CD4-positive, alpha-beta T cell (primary cell): ENCODE measurements at places on chromosomes 7 and 10.

- H3K36me3 ChIP-seq: peaks cover 23% of the 10 kb centered on the region
- peak; percentile 66 for DNase-seq
- H3K4me1 ChIP-seq: peaks cover 70% of the 10 kb centered on the region
- H3K4me3 ChIP-seq: peak within 1 kb of the TSS; percentile 91
- H3K27me3 ChIP-seq: no peaks in the 10 kb centered on the region
Measured at GRCh38 chr10:133276435-133277201, at the start of gene ADAM8. ADAM8 (minus strand) TSS chr10:133276868; CDS start chr10:133276817, 51 bp downstream.

DNA sequence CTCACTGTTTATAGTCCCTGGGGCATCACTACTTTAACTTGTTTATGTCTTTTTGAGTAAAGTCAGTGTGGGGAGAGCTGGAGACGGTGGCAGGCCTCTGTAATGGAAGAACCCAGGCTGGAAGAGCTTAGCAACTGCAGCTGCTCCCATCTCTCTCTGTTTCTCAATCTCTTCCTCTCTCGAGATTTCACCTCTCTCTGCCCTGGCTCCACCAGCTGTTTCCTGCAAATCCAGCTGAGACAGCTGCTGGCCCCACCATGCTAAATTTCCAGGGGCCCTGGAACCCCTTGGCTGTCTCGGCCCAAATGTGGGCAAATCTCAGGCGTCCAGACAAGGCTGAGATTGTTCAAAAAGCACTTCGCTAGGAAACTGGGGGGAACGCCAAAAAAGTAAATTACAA lies 25.8 kb upstream of the SLF2 start:
- no peak for DNase-seq
- no peak overlapping the region for H3K27ac ChIP-seq
- H3K4me3 ChIP-seq: no peak overlapping the region

GRCh38 chr10:57743711-57744110 lies 524.0 kb downstream of the IPMK start:
- H3K4me3 ChIP-seq: no peak overlapping the region
- H3K27me3 ChIP-seq: no peaks in the 10 kb centered on the region
- H3K4me1 ChIP-seq: no peaks in the 10 kb centered on the region
- no peaks in the 10 kb centered on the region for H3K36me3 ChIP-seq
- no peak overlapping the region for H3K27ac ChIP-seq

GRCh38 chr7:89401690-89402089 lies 606.2 kb upstream of the TEX47 start:
- no peak for DNase-seq
- no peaks in the 10 kb centered on the region for H3K27me3 ChIP-seq
- H3K4me3 ChIP-seq: no peak overlapping the region
- no peak overlapping the region for H3K27ac ChIP-seq

- peaks cover 24% of the 10 kb centered on the region for H3K4me1 ChIP-seq
- H3K27ac ChIP-seq: no peak overlapping the region
- peaks cover 42% of the 10 kb centered on the region for H3K27me3 ChIP-seq
- no peak for DNase-seq
- peak overlapping the region; percentile 46 for H3K4me3 ChIP-seq
- no peaks in the 10 kb centered on the region for H3K36me3 ChIP-seq
Measured at GRCh38 chr7:20329389-20330238, 1.1 kb upstream of the ITGB8 start.

GRCh38 chr10:70600512-70601395 lies 1.8 kb downstream of the PRF1 start:
- DNase-seq: no peak
- H3K27me3 ChIP-seq: no peaks in the 10 kb centered on the region
- peaks cover 75% of the 10 kb centered on the region for H3K4me1 ChIP-seq
- peaks cover 45% of the 10 kb centered on the region for H3K36me3 ChIP-seq

- no peak for DNase-seq
- H3K4me3 ChIP-seq: no peak overlapping the region
- H3K36me3 ChIP-seq: no peaks in the 10 kb centered on the region
- H3K27ac ChIP-seq: no peak overlapping the region
Measured at GRCh38 chr7:47100817-47101435, 481.0 kb downstream of the TNS3 start.

DNA sequence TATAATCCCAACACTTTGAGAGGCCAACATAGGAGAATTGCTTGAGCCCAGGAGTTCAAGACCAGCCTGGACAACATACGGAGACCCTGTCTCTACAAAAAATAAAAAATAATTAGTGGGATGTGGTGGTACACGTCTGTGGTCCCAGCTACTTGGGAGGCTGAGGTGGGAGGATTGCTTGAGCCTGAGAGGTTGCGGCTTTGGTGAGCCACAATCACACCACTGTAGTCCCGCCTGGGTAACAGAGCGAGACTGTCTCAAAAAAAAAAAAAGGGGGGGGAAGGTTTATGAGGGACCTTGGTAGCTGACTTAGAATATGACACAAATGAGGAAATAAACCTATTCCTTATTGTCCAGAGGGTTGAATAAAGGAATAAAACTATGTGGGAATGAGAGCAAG lies 30.8 kb downstream of the SCD start:
- no peak for DNase-seq
- H3K4me3 ChIP-seq: no peak overlapping the region
- peaks cover 20% of the 10 kb centered on the region for H3K4me1 ChIP-seq
- H3K27ac ChIP-seq: no peak overlapping the region
- H3K27me3 ChIP-seq: no peaks in the 10 kb centered on the region

DNA sequence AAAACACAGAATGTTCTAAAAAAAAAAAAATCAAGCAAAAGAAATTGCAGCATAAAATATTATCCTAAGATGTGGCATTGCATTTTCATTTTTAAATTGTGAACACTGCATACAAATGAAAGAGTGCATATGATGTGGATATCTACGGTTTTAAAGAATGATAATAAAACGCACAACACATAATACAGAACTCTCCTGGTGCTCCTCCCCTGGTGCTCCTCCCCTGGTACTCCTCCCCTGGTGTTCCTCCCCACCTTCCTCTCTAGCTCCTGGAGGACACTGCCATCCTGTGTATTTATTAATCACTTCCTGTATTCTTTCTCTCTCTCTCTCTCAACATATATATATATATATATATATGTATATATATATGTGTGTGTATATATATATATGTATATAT lies 100.1 kb downstream of the SLC37A3 start:
- H3K4me1 ChIP-seq: no peaks in the 10 kb centered on the region
- no peaks in the 10 kb centered on the region for H3K27me3 ChIP-seq
- no peak for DNase-seq

DNA sequence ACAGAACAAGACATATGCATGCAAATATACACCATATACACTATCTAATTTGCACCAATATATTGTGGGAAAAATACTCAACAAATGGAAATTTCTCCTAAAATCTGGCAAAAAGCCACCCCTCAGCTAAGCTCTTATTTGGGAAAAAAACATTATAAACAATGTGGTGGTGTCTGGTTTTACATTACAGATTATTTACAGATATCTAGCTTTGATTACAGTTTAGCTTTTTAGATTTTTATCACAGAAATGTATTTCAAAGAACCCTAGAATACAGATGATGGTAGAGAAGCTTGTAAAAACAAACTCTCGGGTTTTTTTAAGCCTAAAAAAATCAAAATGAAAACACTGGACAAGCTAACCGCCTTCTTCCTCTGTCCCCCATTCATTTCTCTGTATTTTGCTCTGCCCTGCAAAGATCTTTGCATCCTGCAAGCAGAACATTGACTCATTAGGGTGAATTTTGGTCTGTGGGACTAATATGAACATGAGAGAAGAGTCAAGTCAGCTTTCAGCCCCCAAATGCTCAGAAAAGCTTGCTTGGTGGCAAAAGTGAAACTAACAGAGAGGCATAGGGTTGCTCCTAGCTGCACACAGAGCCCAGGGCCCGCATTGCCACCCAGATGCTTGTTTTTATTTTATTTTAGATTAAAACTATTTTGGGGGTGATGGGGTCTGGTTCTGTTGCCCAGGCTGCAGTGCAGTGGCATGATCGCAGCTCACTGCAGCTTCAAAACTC lies 88.8 kb upstream of the LYZL1 start:
- H3K4me3 ChIP-seq: no peak overlapping the region
- no peak for DNase-seq
- H3K36me3 ChIP-seq: no peaks in the 10 kb centered on the region
- no peak overlapping the region for H3K27ac ChIP-seq
- H3K27me3 ChIP-seq: no peaks in the 10 kb centered on the region
- H3K4me1 ChIP-seq: no peaks in the 10 kb centered on the region

- DNase-seq: no peak
- H3K27ac ChIP-seq: peak overlapping the region; percentile 63
- peak overlapping the region; percentile 29 for H3K4me3 ChIP-seq
- peaks cover 96% of the 10 kb centered on the region for H3K4me1 ChIP-seq
Measured at GRCh38 chr7:100545360-100546128, 6.5 kb downstream of the AGFG2 start.

DNA sequence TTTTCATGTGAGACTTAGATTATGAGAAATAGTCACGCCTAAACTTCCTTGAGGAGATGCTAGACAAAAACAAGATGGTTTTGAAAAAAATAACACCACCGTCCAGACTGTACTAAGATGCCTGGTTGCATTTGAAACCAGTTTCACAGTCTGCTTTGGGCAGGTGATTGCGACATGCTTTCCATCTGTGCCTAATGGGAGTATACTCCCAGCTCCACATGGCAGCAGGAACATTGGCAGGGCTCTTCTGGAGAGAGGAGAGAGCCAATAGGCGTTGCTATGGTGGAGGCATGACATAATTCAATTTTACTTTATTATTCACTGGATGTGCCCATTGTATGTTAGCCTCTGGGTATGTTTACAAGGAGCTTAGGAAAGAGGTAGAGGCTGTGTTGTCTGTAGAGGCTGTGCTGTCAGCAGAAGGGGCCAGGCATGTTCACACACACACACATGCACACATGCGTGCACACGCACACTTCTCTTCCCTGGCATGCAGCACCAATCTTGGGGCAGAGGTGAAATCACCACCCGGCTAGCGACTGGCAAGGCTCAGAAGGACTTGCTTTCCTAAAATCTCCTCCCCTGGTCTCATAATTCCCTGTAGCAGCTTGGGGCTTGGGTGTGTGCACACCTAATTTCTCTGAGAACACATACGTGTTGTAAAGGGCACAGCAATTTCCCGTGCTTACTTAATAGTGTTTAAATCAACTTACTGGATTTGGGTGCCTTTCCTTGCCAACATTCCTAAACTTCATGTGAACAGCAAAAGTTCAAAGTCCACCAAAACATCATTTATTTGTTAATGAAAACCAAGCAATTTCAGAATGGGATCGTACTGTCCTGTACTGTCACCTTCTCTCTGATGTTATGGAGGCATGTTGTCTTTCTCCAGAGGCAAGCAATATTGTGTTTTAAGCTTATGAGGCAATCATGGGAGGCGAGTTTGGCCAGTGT lies 162.1 kb downstream of the TCF7L2 start:
- no peak overlapping the region for H3K27ac ChIP-seq
- no peaks in the 10 kb centered on the region for H3K36me3 ChIP-seq
- no peaks in the 10 kb centered on the region for H3K4me1 ChIP-seq
- no peaks in the 10 kb centered on the region for H3K27me3 ChIP-seq
- H3K4me3 ChIP-seq: no peak overlapping the region

GRCh38 chr7:40810274-40810673 lies 675.5 kb downstream of the SUGCT start:
- H3K4me3 ChIP-seq: no peak overlapping the region
- H3K27ac ChIP-seq: no peak overlapping the region
- H3K4me1 ChIP-seq: no peaks in the 10 kb centered on the region

DNA sequence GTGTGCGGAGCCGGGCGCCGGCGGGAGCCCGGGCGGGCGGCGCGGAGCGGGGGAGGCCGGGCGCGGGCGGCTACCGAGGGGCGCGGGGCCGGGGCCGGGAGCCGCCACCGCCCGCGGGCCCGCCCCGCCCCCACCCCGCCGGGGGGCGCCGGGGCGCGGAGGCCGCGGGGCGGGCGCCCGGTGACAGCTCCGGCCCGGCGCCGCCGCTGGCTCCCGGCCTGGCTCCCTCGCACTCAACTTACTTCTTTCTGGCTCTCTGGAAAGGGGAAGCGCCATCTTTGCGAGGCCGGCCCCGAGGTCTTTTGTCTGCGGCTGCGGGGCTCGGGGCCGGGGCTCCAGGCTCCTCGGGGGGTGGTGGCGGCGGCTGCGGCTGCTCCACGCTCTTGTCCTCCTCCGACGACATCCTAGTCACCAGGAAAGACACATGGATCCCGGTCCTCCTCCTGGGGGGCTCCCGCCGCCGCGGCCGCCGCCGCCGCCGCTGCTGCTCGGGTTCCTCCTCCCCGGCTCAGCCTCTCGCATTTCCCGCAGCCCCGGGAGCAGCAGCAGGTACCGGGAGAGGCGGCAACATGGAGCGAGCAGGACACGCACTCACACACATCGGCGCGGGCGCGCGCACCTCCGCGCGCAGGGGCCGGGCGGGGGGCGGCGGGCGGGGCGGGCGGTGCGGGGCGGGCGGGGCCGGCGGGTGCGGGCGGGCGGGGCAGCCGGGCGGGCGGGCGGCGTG lies at the start of gene KMT2C:
TSS of gene KMT2C (minus strand) at position 620 of the 727 bp plus-strand sequence. CDS start at position 403, 217 bp downstream.
- H3K36me3 ChIP-seq: no peaks in the 10 kb centered on the region
- peaks cover 8% of the 10 kb centered on the region for H3K4me1 ChIP-seq
- peak within 1 kb of the TSS; percentile 72 for H3K4me3 ChIP-seq
- H3K27ac ChIP-seq: peak within 1 kb of the TSS; percentile 92
- DNase-seq: peak; percentile 43

- DNase-seq: no peak
- H3K4me3 ChIP-seq: no peak overlapping the region
- no peak overlapping the region for H3K27ac ChIP-seq
- H3K4me1 ChIP-seq: no peaks in the 10 kb centered on the region
- no peaks in the 10 kb centered on the region for H3K27me3 ChIP-seq
Measured at GRCh38 chr7:45203936-45204445, 46.4 kb downstream of the RAMP3 start.

- no peaks in the 10 kb centered on the region for H3K36me3 ChIP-seq
- peaks cover 13% of the 10 kb centered on the region for H3K4me1 ChIP-seq
- H3K27me3 ChIP-seq: no peaks in the 10 kb centered on the region
- no peak overlapping the region for H3K27ac ChIP-seq
Measured at GRCh38 chr7:39608278-39608677, 15.1 kb upstream of the RALA start.

- no peaks in the 10 kb centered on the region for H3K4me1 ChIP-seq
- DNase-seq: no peak
- H3K27ac ChIP-seq: no peak within 1 kb of the TSS
Measured at GRCh38 chr7:121872831-121873288, at the start of gene PTPRZ1. PTPRZ1 (plus strand) TSS chr7:121873161; CDS start chr7:121873500, 339 bp downstream.

DNA sequence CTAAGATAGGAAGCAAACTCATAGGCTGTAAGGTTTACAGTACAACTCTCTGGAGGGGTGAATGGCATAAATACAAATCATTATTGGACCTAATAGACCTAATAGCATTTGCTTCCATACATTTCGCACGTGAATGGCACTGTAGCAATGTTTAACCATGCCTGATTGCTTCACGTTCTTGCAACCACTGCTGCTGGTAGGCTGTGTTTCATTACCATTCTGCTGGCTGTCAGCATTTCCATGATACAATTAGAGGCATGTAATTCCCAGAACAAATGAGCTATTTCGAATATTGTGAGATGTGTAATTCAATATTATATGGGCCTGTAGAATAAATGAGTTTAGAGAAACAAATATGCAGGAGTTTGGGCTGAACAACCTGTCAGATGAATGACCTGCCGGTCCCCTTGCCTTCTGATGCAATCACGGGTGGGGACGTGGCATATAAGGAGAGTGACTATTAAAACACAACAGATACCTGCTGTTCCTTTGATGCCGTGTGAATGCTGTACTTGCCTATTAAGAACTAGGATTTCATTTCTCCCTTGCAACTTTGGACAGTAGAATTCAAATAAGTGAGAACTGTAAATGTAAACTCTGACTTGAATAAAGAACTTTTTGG lies 393.4 kb downstream of the ACTR3B start:
- H3K36me3 ChIP-seq: no peaks in the 10 kb centered on the region
- no peaks in the 10 kb centered on the region for H3K27me3 ChIP-seq
- no peaks in the 10 kb centered on the region for H3K4me1 ChIP-seq
- no peak for DNase-seq
- no peak overlapping the region for H3K27ac ChIP-seq
